SW480 (cell line): ENCODE measurements at places on chromosomes 2 and 18.

DNA sequence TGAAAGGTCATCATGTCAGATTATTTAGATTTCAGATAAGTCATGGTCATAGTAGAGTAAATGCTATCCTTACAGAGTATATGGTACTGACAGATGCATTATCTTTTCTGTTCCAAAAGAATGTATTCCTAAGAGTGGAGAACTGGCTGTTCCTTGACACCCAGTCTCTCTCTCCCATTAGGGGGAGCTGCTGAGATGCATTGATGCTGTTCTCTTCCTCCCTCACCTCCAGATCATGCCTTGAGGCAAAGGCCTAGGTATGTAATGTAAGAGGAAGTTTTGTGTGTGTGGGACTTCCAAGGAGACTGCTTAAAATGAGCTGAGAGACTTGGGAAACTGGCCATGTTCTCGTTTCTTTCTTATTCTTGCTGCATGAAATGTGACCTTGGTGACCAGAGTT, 979.5 kb upstream of the CELF4 start:
- no peak for DNase-seq

GRCh38 chr2:26942543-26943295, 27.7 kb upstream of the MAPRE3 start:
- DNase-seq, result peak; percentile 44

DNA sequence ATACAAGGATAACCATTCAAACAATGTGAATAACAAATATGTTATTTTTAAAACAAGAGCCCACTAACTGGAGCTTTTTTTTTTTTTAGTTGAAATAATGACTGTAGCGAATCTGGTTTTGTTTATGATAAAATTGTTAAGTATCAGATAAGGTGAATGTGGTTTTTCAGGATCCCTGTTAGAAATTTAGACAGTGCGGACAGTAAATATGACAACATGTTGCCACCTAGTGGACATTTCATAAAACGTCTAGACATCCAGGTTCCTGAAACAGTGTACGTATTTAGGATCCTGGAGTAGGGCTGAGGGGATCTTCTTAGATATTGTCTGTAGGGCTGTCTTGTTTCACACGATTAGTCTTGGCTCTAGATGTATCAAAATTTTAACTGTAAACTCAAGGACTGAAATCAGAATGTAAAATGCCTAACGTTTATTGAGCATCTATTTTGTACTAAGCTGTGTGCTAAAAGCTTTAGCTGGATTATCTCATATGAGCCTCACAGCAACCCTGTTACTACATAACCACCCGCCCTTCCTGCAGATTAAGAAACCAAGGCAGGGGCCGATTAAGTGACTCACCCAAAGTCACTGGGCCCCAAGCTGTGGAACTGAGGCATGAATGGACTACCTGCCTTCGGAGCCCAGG, 23.9 kb upstream of the CCDC68 start:
- peak; percentile 44 for DNase-seq

- no peak for DNase-seq
Observed at GRCh38 chr2:189022492-189022891, 48.3 kb downstream of the COL3A1 start.

- DNase-seq, result no peak
Observed at GRCh38 chr2:218419630-218420216, 800 bp downstream of the VIL1 start.

DNA sequence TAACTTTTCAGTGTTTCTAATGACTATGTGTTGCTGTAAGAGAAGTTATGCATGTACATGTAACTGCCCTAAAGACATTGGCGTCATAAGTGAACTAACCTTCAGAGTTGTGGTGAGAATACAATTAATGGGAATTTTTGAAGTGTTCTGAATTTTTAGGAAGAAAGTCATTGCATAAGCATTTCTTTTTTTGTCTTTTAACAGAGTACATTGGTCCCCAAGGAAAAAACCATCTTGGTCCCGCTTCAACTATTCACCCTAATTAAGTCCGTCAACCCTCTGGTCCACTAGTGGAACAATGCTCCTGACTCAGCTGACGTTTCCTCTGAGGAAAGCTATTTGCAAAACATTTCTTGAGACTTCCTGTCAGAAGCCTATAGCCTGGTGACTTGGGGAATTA, 41.1 kb upstream of the VIT start:
- DNase-seq, result no peak

GRCh38 chr2:26579025-26579722, 62.0 kb downstream of the CIB4 start:
- no peak for DNase-seq

- DNase-seq, result no peak
Observed at GRCh38 chr2:6692056-6692455, 173.7 kb downstream of the CMPK2 start.

DNA sequence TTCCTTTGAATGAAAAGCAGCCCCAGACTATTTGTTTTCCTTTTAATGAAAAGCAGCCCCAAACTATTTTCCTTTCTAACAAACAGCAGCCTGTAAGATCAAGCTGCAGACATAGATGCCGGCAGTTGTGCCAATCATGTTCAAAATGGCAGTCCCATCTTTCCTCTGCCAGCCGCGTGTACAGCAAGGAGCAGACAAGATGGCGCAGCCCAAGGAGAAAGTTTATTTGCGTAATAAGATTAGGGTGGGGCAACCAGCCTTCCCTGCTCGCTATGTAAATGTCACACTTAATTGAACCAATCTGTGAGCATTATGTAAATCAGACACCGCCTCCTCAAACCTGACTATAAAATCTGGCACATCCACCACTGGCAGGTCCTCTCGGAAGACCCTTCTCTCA, 226.0 kb downstream of the TGIF1 start:
- no peak for DNase-seq

- no peak for DNase-seq
Observed at GRCh38 chr2:60267122-60267521, 286.3 kb downstream of the BCL11A start.

- DNase-seq, result peak; percentile 25
Observed at GRCh38 chr2:98334439-98335078, 11.7 kb upstream of the CNGA3 start.

GRCh38 chr2:218027426-218028188, 24.8 kb upstream of the TNS1 start:
- DNase-seq, result no peak

DNA sequence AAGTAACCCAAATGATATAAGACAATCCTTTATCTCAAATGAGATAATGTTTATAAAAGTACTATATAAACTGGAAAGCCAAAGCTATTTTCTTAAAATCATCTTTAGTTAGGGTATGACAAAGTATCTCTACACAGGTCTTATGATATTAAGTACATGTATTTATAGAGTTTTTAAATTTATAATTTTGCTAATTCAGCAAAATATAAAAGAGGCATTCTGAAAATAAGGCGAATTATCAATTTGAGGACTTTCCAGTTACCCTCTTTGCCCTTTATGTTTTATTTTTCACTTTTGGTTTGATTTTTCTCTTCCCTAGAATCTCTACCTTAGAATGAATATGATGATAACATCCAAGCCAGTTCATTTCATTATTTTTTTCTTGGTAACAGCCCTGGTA, 115.2 kb downstream of the ZNF521 start:
- DNase-seq, result no peak

- peak; percentile 38 for DNase-seq
Observed at GRCh38 chr2:165794536-165794928, 485 bp upstream of the GALNT3 start.

- DNase-seq, result no peak
Observed at GRCh38 chr2:239354132-239354790, 46.6 kb downstream of the HDAC4 start.

GRCh38 chr2:66815886-66816285, 381.0 kb downstream of the MEIS1 start:
- DNase-seq, result no peak

DNA sequence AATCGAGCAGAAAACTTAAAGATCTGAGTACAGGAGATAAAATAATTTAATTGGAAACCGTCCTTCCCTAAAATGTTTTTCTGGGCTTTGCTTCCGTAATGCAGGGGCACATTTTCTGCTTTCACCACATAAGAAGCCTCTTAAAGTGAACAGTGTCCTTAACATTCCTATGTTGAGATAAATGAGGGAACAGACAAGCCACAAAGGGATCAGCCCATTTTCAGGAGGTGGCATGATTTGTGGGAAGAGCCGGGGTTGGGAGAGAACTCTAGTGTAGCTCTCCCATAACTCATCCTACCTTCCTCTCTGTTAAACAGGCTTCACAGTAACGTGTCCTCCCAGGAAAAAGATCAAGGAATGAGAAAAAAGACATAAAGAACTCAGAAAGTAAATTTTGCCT, 56.9 kb upstream of the ACVR1C start:
- no peak for DNase-seq

DNA sequence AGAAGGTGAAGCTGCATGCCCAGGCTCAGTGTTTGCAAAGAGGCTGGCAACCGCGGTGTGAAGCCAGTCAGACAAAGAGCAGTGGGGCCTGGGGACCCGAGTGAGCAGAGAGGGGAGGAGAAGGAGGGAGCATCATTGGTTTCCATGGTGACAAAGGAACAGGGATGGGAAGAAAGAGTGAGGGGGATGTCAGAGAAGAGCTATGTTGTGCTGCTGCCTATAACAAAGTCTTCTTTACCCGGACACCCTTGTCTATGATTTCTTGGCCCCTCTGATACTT, 14.5 kb downstream of the TMEM247 start:
- DNase-seq, result no peak

DNA sequence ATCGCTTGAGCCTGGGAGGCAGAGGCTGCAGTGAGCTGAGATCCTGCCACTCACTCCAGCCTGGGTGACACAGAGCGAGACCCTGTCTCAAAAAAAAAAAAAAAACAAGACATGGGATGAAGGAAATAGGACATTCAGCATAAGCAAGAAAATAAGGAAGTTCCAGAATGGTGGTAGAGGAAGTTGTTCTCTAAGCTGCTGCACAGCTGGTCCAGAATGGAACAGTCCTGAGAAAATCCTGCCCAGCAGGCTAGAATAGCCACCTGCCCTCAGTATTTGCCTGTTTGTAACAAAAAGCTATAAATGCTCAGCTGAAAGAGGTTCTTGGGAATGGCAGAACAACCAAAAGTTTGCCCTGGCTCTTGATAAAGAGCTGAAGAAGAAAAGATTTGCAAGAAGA, 11.1 kb upstream of the MAPRE3 start:
- DNase-seq, result no peak

DNA sequence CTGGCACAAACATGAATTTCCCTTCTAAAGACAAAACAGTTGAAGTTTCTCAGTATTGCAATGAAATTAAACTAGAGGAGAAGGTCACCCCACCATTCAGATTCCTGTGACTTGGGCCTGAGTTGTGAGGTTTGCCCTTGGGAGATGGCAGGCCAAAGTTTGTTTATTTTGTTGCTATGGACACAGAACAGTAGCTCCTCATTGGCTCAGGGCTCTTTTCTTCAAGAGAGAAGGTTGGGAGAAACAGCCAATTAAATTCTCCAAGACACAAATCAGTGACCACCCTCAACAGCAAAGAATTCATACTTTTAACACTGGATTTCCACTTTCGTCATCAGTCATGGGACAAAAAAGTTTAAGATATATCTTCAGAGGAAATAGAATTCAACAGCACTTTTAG, at the start of gene FLACC1:
Gene FLACC1 (minus strand): TSS at position 125 of the 400 bp plus-strand sequence. CDS start 5,941 bp downstream, outside the sequence.
- DNase-seq, result peak; percentile 18

DNA sequence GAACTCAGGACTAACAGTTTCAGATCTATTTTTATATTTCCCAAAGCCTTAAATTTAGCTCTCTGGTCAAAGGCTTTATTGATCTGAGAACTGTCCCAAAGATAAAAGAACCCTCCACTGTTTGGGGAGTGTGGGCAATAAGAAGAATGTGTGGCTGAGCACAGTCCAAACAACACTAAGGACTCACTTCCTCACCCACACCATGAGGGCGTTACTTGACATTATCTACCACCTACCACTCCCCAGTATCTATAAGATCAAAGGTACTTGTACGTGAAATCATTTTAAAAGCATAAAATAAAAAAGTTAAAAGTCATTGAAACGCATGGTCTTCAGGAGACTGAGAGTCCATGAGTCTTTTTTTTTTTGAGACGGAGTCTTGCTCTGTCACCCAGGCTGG, 54.6 kb upstream of the NFU1 start:
- DNase-seq, result peak; percentile 27

GRCh38 chr2:99977966-99978365, 164.4 kb downstream of the AFF3 start:
- DNase-seq, result no peak

DNA sequence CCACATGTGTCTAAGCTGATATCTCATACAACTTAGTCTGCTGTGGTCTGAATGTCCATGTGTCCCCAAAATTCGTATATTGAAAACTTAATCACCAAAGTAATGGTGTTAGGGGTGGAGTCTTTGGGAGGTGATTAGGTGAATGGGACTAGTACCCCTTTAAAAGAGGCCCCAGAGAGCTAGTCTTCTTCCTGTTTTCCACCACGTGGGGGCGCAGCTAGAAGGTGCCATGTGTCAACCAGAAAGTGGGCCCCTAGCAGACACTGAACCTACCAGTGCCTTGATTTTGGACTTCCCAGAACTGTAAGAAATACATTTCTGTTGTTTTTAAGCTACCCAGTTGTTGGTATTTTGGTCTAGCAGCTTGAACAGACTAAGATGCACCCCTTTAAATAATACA, 86.6 kb downstream of the ASB1 start:
- DNase-seq, result peak; percentile 33

GRCh38 chr2:29011418-29012060, 30.4 kb downstream of the TOGARAM2 start:
- no peak for DNase-seq

DNA sequence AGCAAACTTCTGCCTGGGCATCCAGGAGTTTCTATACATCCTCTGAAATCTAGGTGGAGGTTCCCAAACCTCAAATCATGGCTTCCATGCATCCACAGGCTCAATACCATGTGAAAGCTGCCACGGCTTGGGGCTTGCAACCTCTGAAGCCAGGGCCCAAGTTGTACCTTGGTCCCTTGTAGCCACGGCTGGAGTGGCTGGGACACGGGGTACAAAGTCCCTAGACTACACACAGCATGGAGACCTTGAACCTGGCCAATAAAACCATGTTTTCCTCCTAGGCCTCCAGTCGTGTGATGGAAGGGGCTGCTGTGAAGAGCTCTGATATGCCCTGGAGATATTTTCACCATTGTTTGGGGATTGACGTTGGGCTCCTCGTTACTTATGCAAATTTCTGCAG, 43.4 kb upstream of the GALNT13 start:
- no peak for DNase-seq

DNA sequence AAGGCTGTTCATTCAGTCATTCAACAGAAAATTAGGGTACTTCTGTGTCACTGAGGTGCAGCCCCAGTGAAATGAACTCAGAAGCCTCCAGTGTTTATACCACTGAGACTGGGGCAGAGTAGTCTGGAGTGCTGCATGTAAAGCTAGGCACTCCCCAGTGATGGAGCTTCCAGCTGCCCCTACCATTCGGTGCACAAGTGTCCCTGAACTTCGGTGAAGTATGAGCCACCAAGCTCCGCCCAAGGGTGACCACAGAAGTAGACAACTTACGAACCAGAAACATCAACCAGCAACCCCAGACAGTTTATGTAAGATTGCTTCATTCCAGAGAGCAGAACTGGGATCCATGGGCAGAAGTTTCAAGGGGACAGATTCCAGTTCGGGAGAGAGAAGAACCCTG, 70.6 kb upstream of the FOSL2 start:
- DNase-seq, result no peak
